ENCODE measurements at places on chromosomes 7 and 10.
A peak's percentile ranks its signal among the peaks of the same experiment; 100 is the strongest.

DNA sequence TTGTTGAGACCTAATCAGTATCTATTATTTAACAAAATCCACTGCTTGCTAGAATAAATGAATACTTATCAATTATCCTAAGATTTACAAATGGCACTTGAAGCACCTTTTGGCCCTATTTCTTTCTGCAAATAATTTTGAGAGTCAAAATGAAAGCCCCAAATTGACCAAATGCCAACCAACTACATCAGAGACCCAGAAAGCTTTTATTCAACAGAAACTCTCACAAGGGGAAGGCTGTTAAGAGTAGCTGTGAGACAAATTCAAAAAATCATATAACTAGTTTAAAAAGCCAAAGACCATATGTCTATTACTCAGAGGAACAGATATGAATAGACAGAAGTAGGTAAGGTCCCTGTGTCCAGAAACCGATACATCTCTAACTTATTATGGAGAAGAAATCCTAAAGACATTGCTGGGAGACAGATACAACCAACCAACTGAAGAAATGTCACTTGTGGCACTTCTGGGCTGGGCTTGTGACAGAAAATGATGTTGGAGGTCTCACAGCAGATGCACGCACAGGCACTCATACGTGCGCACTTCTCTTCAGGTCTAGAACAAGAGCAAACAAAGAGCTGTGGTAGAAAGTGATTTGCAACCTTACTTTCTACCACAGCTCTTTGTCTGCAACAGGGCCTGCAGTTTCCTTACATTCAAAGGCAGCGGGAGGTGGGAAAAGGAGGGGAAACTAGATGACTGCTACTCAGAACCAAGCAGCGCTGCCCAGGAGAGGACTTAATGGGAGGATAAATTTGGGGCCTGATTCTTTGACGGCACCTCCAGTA lies 58.6 kb upstream of the KCNIP2 start:
- no peak for DNase-seq

- no peak for DNase-seq
Measured at GRCh38 chr7:78563191-78563590, 764.6 kb downstream of the PHTF2 start.

DNA sequence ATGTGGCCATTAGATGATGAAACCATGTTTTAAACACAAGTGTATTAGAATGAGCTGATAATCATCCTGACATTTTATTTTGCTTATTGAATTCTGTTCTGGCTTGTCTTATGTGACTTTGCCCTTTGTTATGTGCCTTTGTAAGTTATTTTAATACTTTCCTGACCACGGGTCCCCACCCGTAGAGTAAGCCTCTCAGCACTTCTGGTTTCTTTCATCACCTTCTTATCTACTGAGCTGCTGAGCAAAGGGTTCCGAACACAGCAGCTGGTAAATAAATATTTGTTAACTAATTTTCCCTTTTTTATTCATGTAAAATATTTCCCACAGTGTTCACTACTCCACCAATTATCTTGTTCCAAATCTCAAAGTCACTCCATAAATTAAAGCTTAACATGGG lies 1115.3 kb downstream of the SORCS3 start:
- no peak for DNase-seq

DNA sequence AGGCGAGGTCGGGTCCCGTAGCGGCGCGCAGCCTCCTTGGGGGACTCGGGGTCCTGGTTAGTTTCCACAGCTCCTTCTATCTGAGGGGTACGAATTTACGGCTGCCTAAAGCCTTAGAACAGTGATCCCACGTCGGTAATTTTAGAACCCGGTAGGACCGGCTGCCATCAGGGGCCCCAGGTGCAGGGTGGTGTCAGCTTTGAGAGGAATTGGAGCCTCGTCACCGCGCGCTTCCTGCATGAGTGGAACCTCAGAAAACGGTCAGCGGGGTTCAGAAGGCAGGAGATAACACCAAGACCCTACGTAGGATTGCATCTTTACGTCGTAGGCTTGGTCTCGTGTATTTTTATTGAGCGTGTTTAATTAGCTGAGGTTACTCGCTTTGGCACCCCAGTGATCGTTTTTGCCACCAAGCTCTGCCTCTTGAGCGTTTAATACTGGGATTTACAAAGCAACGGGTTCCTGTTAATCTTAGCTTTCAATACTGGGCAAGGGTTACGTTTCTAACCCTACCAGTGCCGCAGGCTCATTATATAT lies 443 bp downstream of the RNF32 start:
- peak; percentile 33 for DNase-seq

GRCh38 chr10:91759581-91759986 lies 38.6 kb upstream of the TNKS2 start:
- no peak for DNase-seq

DNA sequence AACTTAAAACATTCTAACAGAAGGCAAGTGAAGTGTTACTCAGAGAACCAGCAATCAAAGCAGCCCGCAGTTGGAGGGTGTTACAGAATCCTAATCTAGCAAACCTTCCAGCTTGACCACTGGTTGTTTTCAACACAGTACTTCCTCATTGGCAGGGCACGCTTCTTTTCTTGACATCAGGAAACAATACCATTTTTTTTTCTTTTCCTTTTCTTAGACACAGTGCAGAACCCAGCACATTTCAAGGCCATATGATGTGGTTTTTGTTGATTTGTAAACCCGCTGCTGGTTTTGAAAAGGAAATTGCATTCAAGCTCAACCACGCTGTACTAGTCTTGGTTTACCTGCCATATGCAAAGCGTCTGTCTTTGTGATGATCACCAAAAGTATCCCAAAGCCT lies 33.4 kb downstream of the RHOBTB1 start:
- DNase-seq = no peak

GRCh38 chr7:155380221-155380861 lies 77.6 kb upstream of the EN2 start:
- DNase-seq = peak; percentile 31

DNA sequence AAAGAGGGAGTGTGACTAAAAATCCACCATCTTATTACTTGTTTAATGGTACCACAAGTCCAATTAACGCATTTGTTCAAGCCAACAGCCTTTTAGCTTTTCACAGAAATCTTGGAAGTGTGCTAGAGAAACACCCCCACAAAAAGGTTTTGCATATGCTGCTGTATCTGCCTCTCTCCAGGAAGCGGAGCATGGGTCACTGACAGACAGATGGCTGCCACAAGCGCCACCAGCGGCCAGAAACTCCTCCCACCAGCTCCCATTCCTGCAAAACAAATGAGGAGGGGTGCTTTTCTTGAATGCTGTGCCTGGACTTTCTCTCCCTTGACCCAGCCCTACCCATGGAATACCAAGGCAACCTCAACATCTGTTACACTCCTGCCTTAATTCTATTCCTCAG lies 176.3 kb upstream of the LRGUK start:
- DNase-seq = no peak

DNA sequence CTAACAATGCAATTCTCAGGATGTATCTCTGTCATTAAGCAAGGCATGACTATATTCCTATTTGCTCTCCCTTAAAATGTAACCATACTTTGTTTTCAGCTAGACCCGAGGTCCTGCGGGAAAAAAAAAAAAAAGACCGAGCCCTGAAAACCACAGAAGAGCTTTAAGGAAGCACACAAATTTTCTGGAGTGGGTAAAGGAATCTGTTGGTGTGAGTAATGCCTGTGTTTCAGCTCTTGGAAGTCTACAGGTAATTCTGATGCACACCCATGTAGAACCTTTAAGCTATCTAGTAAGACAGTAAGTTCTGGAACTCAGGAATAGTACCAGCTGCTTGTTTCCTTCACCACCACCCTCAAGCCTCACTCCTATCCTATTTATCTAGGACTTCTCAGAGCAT lies 351.1 kb downstream of the PARD3 start:
- DNase-seq = no peak

All from stimulated activated CD8-positive, alpha-beta memory T cell treated with anti-CD3 and anti-CD28 coated beads, Interleukin-2, amount 100 ng/mL, for 1 hour (primary cell).